ENCODE measurements at places on chromosomes 1 and 21.
A peak's percentile ranks its signal among the peaks of the same experiment; 100 is the strongest.

DNA sequence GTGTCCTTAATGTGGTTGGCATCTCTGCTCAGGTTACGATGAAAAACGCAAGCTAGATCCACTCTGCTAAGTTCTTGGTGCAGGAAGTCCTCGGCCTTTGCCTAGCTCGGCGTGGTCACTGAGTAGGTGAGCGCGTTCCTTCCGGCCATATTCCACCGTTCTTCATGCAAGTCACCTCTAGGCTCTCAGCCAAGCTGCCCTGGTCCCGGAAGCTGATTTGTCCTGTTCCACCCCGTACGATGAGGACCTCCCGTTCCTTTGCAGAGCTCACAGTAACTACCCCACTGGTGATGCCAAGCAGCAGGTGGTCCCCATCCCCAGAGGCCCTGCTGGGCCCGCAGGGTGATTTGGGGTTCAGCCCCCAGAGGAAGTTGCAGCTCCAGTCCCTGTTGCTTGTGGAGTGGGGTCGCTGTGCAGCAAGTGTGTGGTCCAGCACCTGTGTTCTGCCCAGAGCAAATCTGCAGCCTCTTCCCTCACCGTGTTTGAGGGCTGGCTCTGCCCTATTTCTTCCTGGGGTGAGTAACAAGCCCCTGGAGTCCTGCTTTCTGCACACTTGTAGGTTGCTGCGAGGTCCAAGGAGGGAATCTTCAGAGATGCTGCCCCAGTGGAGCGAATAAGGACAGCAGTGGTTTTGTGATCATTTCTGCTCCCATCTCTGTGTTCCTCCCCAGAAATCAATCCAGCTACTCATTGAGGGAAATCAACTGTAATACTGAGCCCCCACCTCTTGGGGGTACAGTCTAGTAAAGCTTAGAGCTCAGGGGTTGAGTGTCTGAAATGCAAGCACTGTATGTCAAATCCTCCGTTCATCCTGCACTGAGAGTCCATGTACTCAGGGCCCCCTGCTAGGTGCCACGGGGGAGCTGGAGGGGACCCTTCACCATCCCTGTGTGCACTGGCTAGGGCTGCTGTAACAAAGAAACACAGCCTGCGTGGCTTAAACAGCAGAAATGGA, 2.3 kb downstream of the UMODL1 start:
- no peak for DNase-seq

- no peak for DNase-seq
Measured at GRCh38 chr1:27350663-27351540, 9.1 kb downstream of the SYTL1 start.

- no peak for DNase-seq
Measured at GRCh38 chr21:44298301-44298700, 1.6 kb upstream of the PFKL start.

GRCh38 chr1:247286134-247286670, 30.3 kb downstream of the VN1R5 start:
- no peak for DNase-seq

DNA sequence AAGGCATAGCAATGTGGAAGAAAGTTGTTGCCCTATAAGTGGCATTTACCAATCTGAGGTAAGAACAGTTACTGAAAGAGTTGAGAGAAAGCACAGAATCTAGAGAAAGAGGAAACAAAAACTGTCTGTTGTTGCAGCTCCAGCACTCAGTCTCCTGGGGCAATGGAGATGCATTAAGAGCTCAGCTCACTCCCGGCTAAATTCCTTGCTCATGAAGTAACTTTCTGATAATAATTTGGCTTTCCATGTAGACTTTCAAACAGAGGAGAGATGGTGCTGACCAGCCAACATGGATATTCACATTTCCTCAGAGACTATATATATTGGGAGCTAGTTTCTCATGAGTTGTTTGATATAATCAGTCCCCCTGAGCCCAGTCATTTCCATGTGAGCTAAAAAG, 135.3 kb downstream of the GDAP2 start:
- DNase-seq, result no peak

GRCh38 chr1:29282924-29283803, 46.8 kb downstream of the PTPRU start:
- peak; percentile 74 for DNase-seq

- no peak for DNase-seq
Measured at GRCh38 chr21:15775291-15775690, 45.5 kb downstream of the USP25 start.

DNA sequence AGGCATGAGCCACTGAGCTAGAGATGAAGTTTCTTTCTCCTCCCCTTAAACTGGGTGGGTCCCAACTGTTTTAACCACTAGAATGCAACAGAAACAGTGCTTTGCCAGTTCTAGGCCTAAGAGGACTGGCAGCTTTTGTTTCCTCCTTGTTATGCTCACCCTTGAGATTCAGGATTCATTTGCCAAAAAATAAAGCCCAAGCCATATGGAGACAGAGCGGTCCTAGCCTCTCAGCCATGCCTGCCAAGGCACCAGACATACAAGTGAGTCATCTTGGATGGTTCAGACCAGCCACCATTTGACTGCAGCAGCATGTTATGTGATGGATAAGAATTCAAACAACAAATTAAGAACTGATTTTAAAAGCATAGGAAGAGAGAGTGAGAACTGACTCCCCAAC, 38.1 kb upstream of the STUM start:
- no peak for DNase-seq

- DNase-seq, result no peak
Measured at GRCh38 chr1:18972531-18972930, 16.1 kb upstream of the IFFO2 start.

GRCh38 chr1:169128562-169128961, 22.1 kb downstream of the ATP1B1 start:
- DNase-seq, result no peak

DNA sequence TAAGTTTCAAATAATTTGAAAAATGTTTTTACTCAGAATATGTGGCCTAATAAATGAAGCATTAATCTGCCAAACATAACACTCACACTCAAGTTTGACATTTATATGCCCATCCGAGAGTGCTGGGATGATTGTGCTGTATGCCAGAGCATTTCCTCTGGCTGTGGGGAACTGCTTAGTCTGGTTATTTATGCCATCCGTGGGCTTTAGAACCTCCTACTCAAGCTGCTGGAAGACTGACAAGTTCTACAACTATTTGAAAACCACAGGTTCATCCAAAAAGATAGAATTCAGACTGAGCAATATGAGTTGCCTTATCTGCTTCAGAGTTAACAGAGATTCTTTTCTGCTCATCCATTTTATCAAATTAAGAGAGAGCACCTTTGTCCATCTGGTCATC, 25.9 kb downstream of the PCNX2 start:
- no peak for DNase-seq

- no peak for DNase-seq
Measured at GRCh38 chr1:115112496-115113375, 23.4 kb upstream of the TSPAN2 start.

DNA sequence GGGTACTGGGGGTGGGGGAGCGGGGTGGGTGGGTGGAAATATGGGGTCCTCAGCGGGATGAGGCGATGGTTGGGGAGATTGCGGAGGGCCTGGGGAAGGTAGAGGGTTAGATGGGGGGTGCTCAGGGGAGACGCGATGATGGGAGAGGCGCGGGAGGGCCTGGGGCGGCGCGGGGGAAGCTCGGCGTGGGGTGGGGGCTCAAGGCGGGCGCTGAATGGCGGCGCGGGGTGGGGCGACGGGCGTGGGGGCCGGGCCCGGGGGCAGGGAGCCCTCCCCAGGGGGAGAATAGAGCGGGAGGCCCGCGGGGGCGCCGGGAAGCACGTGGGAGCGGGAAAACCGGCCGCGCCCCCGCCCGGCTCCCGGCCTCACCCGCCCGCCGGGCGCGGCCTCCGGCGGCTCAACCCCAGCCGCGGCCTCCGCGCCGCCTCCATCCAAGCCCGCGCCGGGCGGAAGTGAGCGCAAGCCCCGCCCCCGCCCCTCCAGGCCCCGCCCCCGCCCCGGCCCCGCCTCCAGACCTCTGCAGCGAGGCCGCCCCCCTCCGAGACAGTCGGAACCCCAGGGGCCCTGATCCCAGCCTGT, at the start of gene FAAP20:
FAAP20 (minus strand) TSS at position 454 of the 579 bp plus-strand sequence; CDS start at position 431, 23 bp downstream.
- DNase-seq, result no peak

DNA sequence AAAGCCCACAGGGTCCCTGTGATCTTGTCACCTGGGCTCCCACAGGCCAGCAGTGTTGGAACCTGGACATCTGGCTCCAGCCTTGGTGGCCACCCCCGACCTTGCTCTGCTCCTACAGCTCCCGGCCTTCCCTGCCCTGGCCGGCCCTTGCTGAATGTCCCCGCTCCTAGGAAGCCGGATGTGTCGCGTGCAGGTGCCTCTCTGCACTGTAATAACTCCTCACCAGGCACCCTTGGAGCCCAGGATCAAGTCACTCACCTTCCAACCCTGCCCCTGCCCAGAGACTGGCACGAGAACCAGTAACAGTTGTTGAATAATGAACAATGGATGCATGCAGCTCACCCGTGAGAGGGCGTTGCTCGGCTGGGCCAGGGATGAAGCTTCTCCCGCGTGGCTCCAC, 12.1 kb downstream of the PDE9A start:
- DNase-seq, result no peak

GRCh38 chr1:116411784-116412479, 38.9 kb downstream of the ATP1A1 start:
- DNase-seq, result no peak

DNA sequence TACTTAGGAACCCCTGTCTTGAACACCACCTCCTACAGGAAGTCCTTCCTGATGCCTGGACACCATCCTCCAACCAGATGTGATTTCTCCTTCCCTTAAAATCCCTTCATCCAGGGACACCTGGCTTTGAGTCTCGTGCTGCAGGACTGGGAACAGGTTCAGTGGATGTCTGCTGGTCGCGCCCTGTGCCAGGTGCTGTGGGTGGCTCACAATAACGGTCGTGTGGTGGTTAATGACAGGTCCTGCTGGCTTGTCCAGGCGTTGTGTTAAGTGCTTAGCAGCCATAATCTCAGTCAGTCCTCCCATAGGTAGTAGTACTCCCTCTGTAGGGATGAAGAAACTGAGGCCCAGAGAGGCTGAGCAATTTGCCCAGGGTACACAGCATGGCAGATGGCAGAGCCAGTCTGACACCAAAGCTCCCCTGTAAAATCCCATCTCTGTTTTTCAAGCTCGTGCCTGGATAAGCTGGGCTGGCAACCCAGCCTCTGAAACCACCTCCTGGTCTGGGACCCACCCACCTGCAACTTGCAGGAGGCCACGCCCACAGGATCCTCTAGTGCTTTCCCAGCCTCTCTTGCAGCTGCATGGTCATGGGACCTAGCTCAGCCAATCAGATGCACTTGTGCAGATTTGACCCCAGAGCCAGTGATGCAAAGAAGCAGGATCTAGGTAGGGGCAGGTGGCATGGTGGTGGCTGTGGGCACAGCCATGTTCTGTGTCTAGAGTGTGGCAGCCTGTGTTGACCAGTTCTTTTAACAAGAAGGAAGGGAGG, 106.0 kb upstream of the IFFO2 start:
- DNase-seq, result no peak

DNA sequence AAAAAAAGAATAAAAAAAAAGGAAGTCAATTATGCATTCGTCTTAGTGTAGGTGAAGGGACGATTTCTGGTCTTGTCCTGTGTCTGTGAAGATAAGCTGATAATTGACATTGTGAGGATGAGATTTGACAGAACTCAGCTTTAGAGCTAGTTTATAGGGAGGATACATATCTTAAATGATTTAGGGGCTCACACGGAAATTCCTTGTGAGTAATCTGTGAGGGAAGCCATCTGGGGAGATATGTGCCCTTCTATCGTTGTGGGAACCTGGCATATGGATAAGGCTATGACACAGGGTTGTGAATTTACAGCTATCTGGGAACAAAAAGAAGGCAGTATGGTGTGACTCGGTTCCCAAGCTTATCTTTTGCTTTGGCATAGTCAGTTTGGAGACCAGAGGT, 71.1 kb downstream of the RABGAP1L start:
- DNase-seq, result no peak

- peak; percentile 50 for DNase-seq
Measured at GRCh38 chr1:182588500-182589396, at the start of gene RNASEL. RNASEL (minus strand) TSS chr1:182589256; CDS start chr1:182586806, 2,450 bp downstream.

- DNase-seq, result no peak
Measured at GRCh38 chr1:35554266-35555211, 2.7 kb downstream of the KIAA0319L start.

GRCh38 chr1:106222403-106222802, 834.1 kb upstream of the PRMT6 start:
- DNase-seq, result no peak

DNA sequence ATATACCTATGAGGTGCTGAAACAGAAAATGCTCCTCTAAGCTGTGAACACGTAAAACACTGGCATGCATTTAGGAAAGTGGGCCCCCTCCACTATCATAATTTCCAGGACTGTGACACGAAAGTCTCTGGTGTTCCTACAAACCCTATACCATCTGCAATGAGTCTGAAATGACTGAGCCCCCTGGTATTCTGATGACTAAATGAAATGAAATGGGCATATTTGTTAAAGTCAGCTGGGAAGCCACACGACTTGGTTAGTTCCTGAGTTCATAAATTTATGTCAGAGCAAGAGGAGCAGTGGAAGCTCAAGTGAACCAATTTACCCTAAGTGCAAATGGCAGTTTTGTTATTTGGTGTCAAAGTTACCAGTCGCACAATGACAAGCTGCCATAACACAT, 182.3 kb downstream of the KCTD3 start:
- no peak for DNase-seq

GRCh38 chr1:53511933-53512806, 53.0 kb downstream of the DMRTB1 start:
- DNase-seq, result no peak

GRCh38 chr1:36740446-36740845, 257.7 kb upstream of the CSF3R start:
- no peak for DNase-seq

DNA sequence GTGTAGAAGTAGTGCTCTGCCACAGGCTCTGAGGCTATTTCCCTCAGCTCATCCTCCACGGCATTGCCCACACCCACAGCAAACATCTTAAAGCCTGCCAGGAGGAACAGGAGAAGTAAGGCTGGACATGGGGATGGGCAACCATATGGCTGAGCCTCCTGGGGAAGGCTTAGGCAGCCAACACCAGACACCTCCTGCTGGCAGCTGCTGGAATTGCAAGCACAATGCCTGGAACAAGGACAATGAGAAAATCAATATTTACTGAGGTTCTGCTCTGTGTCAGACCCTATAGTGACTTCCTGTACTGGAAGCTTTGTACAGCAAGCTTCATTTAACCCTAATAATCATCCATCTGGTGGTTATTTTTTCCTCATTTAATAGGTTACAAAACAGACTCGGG, 8.2 kb downstream of the MATN1 start:
- no peak for DNase-seq

- no peak for DNase-seq
Measured at GRCh38 chr1:232751393-232752140, 53.6 kb upstream of the MAP10 start.

- DNase-seq, result no peak
Measured at GRCh38 chr1:50700621-50701020, 259.4 kb downstream of the FAF1 start.

GRCh38 chr1:210711825-210712612, 383.3 kb downstream of the HHAT start:
- DNase-seq, result no peak

Measured in ascending aorta (tissue), 2 donors.